ENCODE measurements at places on chromosomes 2 and 18.

GRCh38 chr2:203886661-203887151 lies 19.1 kb downstream of the CTLA4 start:
- no peaks in the 10 kb centered on the region for H3K36me3 ChIP-seq
- H3K27ac ChIP-seq: peak overlapping the region; percentile 57
- no peak overlapping the region for H3K4me3 ChIP-seq
- H3K27me3 ChIP-seq: no peaks in the 10 kb centered on the region
- DNase-seq: no peak
- H3K4me1 ChIP-seq: peaks cover 12% of the 10 kb centered on the region

DNA sequence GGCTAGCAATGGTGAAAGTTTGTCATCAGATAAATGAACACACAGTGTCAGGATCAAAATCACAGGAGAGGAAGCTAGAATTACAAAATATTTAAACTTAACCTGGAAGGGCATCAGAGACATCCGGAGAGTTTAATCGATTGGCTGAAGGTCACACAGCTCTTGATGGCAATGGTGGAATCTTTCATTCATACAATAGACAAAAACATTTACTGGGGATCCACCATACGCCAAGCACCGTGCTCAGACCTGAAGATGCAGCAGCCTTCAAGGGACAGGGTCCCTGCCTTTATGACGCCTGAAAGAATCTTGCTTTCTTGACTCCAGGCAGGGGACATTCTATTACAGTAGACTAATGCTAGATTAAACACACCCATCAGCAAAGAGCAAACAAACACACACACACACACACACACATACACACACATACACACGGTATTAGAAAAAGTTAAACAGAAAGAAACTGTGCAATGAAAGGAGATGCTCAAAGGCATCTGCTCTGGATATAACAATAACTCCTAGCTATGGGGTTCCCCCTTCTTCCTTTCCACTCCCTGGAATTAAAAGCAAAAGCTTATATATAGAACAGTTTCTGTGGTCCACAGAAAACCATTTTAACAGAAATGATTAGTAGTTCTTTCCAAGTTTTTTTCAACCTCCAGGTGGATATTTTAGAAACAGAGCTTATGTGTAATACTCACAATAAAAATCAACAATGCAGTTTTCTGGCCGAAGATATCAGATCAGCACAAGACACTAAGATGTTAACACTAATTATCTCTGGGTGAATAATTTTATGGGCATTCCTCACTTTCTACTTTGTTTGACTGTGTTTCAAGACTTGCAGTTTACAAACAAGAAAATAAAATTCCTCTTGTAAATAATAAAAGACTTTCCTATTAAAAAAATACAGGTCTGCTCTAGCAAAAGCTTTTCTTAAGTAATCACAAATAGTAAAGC lies 151.7 kb downstream of the ANKRD44 start:
- DNase-seq: peak; percentile 71
- H3K27ac ChIP-seq: peak overlapping the region; percentile 17
- H3K27me3 ChIP-seq: no peaks in the 10 kb centered on the region
- no peak overlapping the region for H3K4me3 ChIP-seq

DNA sequence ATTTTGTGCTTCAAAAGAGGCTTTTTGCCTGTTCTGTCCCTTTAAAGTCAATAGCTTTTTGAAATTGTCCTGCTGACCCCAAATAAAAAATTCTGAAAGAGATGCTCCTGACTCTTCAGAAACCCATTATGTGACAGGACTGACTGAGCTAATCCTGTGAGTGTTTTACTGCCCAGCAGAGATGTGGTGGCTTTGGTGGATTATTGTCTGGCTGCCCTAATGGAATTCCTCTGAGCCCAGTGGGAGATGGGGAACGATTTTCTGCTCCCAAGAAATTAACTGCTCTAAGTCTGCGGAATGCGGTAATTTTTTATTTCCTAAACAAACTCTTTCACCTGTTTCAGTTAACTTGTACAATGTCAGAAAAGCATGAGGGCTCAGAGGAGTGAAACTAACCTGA lies 258.2 kb downstream of the IKZF2 start:
- no peaks in the 10 kb centered on the region for H3K36me3 ChIP-seq
- no peaks in the 10 kb centered on the region for H3K27me3 ChIP-seq
- DNase-seq: peak; percentile 25
- peaks cover 2% of the 10 kb centered on the region for H3K4me1 ChIP-seq
- no peak overlapping the region for H3K27ac ChIP-seq

DNA sequence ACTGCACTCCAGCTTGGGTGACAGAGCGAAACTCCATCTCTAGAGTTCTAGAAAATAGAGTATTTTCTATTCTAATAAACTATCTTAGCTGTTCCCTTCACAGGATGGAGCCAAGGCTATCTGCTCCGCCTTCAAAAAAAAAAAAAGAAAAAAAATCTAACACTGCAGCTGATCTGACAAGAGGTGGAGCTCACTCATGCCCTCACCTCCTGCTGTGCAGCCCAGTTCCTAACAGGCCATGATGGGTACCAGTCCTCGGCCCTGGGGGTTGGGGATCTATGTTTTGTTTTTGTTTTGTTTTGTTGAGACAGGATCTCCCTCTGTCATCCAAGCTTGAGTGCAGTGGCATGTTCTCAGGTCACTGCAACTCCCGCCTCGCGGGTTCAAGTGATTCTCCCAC lies 3.0 kb downstream of the WDSUB1 start:
- H3K4me1 ChIP-seq: peaks cover 8% of the 10 kb centered on the region
- H3K27ac ChIP-seq: no peak overlapping the region
- H3K27me3 ChIP-seq: no peaks in the 10 kb centered on the region
- no peak overlapping the region for H3K4me3 ChIP-seq

DNA sequence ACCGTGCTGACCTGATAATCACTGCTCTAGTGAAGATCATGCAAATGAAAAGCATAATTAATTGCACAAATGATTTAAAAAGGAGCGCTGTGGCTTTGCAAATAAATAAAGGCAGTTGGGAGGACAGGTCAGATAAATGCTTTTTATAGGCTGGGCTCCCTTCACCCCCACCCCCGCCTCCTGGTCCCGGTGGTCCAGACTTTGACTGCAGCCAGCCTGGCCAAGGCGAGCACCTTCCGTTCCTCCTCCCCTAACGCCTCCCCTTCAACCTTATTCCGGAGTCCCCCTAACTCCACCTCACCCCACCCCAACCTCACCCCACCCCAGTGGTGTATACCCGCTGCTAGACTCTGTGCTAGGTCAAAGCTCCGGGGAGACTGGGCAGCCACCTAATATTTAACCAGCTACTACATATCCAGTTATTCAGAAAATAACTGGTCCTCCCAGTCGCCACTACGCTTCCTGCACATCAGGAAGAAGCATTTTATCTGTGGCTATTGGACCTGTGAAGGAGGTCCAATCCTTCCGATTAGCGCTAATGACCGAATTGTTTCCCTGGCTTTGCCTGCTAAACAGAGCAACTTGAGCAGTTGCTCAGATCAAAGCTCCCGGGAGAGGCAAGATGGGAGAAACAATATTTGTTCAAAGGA lies 3.7 kb upstream of the SP9 start:
- H3K4me1 ChIP-seq: peaks cover 43% of the 10 kb centered on the region
- H3K36me3 ChIP-seq: no peaks in the 10 kb centered on the region

DNA sequence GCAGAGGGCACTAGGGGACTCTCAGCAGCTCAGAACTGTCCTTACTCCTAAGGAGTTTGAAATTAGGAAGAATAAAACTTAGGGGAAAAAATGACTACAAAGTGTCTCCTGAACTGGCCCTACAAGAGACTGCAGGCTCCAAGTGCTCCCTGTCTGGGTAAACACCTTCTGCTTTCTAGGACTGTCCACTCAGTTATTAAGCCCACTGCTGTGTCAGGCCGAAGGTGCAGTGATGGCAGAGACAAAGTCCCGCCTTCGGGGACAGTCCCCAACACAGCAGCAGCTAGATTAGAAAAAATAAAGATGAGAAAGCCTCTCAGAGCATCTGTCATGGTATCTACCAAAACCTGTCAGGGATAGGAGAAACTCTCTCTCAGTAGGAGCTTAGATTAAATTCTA lies 28.3 kb downstream of the TWIST2 start:
- no peak overlapping the region for H3K27ac ChIP-seq
- H3K36me3 ChIP-seq: no peaks in the 10 kb centered on the region
- peaks cover 4% of the 10 kb centered on the region for H3K27me3 ChIP-seq
- peaks cover 2% of the 10 kb centered on the region for H3K4me1 ChIP-seq
- H3K4me3 ChIP-seq: no peak overlapping the region
- DNase-seq: no peak

DNA sequence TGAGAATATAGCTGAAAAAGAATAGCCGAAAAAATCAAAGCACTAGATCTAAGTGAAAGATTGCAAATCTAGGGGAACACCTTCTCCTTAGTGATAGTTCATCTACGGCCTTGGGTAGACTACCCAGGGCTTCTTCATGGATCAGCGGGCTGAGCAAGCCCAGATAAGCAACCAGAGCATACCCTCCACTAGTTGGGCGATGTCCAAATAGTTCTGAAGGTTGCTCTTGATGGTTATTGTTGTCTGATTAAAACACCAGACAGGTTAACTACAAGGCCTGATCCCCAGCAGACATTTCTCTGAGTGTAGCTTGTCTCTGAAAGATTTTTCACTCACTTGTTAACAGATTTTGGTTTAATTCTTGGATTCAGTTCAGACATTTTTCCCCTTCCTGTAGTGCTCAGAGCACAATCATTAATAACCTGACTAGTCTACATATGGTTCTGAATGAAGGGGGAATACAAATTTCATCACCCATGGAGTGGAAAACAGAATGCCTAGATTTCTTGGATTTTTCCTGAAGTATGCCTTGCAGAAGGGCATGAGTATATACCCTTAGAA lies 99.6 kb downstream of the BABAM2 start:
- H3K4me3 ChIP-seq: no peak overlapping the region
- H3K27ac ChIP-seq: no peak overlapping the region
- DNase-seq: no peak
- H3K36me3 ChIP-seq: no peaks in the 10 kb centered on the region

GRCh38 chr2:168518555-168519066 lies 62.5 kb downstream of the CERS6 start:
- H3K36me3 ChIP-seq: no peaks in the 10 kb centered on the region
- H3K27me3 ChIP-seq: no peaks in the 10 kb centered on the region
- no peak overlapping the region for H3K4me3 ChIP-seq
- DNase-seq: peak; percentile 61
- H3K27ac ChIP-seq: peak overlapping the region; percentile 65
